GM03348 (cell line): ENCODE measurements at places on chromosomes 13 and 19.
A peak's percentile ranks its signal among the peaks of the same experiment; 100 is the strongest.

DNA sequence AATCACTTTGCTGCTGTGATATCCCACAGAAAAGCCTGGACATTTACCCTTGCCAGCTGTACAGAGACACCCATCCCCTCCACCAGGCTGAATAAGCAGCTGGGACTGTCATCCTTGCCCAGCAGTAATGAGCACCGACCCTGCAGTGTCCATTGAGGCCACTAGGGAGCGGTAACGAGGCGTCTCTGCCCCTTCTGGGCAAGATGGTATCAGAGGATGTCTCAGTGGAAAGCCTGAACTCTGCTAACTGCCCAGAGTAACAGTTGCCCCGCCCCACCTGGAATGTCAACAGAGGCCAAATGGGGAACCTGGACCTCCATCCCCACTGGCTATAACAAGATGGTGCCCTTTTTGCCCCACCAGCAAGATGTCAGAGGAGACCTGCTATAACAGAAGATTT lies 22.8 kb upstream of the CEACAM20 start:
- peak; percentile 24 for DNase-seq

GRCh38 chr19:42193706-42194105 lies 23.8 kb downstream of the DEDD2 start:
- DNase-seq = no peak

- DNase-seq = no peak
Observed at GRCh38 chr19:16445238-16446107, 26.3 kb downstream of the EPS15L1 start.

DNA sequence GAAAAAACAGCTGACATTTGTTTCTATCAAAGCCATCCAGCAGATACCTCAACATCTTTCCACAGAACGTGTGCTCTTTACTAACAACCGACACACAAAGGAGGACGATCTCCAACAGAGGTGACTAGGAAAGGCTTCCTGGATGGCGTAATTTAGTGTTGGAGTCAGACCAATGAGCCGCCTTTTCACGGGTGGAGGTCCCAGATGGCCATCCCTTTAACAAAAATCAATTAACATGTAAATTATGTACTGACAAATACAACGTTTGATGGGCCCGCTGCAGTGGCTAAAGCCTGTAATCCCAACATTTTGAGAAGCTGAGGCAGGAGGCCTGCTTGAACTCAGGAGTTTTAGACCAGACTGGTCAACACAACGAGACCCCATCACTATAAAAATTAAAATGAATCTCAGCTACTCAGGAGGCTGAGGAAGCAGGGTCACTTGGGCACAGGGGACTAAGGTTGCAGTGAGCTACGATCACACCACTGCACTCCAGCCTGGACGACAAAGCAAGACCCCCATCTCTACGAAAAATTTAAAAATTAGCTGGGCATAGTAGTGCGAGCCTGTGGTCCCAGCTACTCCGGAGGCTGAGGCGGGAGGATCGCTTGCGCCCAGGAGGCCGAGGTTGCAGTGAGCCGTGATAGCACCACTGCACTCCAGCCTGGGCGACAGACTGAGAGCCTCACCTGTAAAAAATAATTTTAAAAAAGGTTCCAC lies 1.2 kb upstream of the DPY19L3 start:
- DNase-seq = no peak

- DNase-seq = peak; percentile 74
Observed at GRCh38 chr19:47239610-47240296, 8.8 kb upstream of the BBC3 start.

- no peak for DNase-seq
Observed at GRCh38 chr13:95222733-95223018, 78.6 kb downstream of the ABCC4 start.

DNA sequence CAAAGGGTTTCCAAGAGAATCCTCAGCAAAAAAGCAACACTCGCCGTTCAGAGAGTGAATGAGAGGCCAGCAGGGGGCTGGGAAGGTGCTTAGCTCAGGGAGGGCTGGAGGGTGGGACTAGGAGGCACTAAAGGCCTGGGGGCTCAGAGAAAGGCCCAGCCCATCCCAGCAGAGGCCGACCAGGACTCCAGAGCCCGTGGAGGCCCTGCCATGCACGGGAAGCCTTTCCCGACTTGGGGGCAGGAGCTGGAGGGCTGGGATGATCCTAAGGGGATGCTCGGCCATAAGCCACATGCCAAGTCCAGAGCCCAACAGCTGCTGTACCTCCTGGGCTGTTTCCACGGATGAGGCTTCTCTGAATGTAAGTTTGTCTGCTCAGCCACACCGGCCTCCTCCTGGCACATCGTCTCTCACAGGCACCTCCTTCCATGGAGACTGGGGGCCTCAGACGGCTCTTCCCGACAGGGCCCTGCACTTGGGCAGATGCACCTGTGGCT lies 19.5 kb downstream of the RASA3 start:
- no peak for DNase-seq

GRCh38 chr13:101522607-101523006 lies 70.1 kb downstream of the ITGBL1 start:
- no peak for DNase-seq
